ENCODE measurements at places on chromosomes 6 and 20. TPM values are rescaled to one million over a fixed set of nuclear protein-coding genes. Genes with fewer than 3 reads are reported as not detected.

NMBR gene
- total RNA-seq = not detected

OTOR gene
- not detected for total RNA-seq

MOG gene
- not detected for total RNA-seq

SLC17A1 gene
- not detected for total RNA-seq

TRIM15 gene
- total RNA-seq = not detected

PTCRA gene
- total RNA-seq = not detected

PSORS1C2 gene
- not detected for total RNA-seq

KIF6 gene
- total RNA-seq = under 0.01 TPM

WDR27 gene
- 57.0 TPM for total RNA-seq

RREB1 gene
- total RNA-seq = 28.5 TPM

All from thoracic aorta endothelial cell (primary cell).